ENCODE measurements at places on chromosomes 3 and 15.

DNA sequence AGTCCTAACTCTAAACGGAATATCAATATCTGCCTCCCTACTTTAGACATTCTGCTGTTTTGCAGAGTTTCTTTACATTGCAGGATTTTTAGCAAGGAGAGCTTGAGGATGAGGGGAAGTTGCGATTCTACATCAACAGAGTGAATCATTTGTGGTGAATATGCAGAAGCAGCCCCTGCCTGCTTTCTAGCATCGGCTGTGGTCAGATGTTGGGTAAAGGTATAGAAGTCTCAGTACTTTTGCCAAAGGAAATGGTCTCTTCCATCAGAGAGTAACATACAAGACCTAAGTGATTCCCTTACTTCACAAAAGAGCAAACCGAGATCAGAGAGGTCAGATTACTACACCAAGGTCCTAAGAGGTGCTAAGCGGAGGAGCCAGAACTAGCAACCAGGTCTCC, 15.2 kb downstream of the ST3GAL6 start:
- DNase-seq = no peak

DNA sequence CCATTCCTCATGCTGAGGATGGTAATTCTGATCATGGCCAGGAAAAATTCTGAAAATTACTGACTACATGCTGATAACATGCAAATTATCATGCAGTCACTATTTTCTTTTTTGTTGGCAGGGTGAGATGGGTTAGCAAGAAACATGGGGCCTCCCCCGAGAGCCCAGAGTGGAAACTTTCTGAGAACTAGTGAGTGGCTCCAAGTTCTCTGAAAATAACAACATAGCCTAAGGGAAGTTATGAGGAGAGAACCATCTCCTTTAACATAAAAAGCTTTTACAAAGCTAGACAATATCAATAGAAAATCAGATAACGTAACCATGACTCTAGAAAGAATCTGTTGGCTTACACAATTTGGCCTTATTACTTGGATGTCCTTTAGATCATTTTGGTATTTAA, 254.2 kb downstream of the PLOD2 start:
- DNase-seq = no peak

DNA sequence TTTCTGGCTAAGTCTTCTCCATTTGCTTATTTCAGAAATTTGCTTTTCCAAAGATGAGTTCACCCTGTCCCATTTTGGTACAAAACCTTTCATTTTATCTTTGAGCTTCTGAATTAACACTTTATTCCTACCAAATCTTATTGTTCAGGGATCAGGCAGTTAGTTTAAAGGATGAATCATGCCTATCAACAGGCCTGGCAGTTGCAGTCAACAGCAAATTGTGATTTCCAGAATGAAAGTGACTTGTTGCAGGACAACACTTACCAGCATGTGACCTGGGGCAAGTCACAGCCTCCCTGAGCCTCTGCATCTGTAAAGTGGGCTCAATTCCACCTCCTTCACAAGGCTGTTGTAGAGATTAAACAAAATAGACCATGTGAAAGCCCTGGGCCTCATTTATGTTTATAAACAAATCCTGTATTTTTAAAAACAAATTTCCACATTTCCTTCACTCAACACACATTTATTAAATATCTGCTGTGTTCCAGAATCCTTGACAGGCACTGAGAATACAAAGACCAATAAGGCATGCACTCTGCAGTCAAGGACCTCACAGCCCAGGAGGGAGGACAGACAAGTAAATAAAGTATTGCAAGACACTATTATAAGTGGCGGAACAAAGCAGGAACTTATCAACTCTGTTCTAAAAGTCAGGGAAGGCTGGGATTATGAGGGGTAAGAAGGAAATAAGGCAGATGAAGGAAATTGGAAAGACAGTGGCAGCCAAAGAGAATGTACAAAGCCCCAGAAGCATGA, 359.1 kb upstream of the IL12A start:
- DNase-seq = no peak

- no peak for DNase-seq
Measured at GRCh38 chr3:59189526-59189925, 139.7 kb upstream of the CFAP20DC start.

DNA sequence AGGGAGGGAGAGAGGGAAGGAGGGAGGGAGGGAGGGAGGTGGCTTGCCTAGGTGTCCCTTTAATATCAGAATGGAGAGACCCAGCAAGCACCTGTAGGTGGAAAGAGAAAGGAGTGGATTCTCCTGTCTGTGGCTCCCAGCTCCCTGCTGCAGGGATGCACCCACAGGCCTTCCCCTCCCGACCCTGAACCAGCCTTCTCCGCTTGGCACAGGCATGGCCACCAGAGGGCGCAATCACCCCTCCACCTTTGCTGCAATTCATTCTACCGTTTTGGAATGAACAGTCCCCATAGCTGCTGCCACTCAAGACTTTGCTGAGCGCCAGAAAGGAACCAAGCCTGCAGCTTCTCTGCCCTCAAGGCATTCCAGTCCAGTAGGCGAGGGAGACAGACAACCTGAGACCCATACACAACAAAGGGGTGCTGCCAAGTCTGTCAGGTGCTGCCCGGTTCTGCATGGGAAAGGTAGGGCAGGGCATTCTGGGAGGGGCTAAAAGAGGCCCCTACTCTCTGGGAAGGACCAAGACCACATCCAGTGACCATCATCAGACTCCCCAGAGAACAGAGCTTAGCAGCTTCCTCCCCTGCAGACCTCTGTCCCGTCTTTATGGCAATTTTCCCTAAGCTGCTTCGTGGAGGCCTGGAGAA, 4.9 kb downstream of the TLR9 start:
- peak; percentile 84 for DNase-seq

- DNase-seq = no peak
Measured at GRCh38 chr3:123424999-123425712, 23.7 kb downstream of the ADCY5 start.

- no peak for DNase-seq
Measured at GRCh38 chr3:12904951-12905315, 63.6 kb upstream of the RPL32 start.

GRCh38 chr15:38129531-38130204, 123.0 kb upstream of the SPRED1 start:
- DNase-seq = no peak

DNA sequence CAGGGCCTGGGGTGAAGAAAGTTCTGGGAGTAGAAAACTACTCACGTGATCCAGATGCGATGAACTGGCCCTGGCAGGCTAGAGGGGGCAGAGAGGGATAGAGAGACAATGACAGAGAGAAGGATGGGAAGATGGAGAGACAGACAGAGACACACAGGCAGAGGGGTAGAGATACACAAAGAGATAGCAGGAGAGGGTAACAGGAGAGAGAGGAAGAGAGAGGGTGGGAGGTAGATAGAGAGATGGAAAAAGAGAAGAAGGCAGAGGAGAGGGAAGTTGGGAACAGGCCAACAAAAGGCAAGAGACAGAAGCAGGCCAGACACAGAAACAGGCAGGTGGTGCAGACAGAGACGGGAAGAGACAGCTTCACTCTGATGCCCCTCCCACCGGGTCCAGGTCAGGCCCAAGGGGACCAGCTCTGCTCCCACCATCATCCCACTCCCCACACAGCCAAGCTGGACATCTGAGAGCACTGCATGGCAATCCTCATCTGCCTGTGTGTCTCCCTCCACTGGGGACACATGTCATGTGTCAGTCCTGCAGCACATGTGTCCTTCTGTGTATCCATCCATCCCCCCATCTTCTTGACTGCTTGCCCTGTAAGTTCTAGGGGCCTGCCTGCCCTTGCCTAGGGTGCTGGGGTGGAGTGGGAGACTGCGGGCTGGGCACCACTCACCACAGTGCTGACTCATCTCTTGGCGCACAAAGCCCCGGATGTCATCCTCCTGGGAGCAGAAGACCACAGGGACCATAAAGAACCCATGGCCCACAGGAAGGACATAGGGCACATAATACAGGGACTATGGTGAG, 2.2 kb upstream of the UCN2 start:
- DNase-seq = no peak

GRCh38 chr15:68700455-68701123, 120.1 kb downstream of the ANP32A start:
- no peak for DNase-seq

GRCh38 chr15:33801954-33802353, 166.3 kb upstream of the CHRM5 start:
- no peak for DNase-seq

- DNase-seq = no peak
Measured at GRCh38 chr15:98844261-98844660, 163.3 kb downstream of the PGPEP1L start.

DNA sequence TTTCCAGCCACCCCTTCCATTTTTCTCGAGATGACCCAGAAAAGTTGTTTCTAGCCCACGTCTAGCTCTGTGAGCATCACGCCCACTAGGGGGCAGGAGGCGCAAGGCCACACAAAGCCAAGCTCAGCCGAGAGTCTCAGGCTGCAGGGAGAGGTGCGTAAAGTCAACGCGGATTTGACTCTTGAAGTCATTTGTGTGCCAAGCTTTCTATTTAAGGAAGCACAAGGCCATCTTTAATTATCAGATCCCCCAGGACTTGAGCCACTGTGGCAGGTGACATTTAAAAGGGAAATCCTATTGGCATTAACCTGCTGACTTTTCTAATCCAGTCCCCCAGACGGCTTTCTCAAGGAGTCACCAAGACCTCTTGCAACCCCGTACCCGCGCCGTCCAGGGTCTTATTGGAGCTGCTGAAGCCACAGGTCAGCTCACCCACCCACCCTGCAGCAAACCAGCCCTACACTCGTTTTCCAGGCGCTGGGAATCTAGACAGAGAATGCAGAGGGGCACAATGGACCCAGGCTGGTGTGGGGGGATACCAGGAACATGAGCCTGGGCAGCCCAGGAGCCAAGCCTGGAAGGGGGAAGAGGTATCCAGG, 62.1 kb downstream of the CAPN7 start:
- DNase-seq = peak; percentile 62

GRCh38 chr3:17874636-17875035, 132.2 kb upstream of the TBC1D5 start:
- DNase-seq = no peak

DNA sequence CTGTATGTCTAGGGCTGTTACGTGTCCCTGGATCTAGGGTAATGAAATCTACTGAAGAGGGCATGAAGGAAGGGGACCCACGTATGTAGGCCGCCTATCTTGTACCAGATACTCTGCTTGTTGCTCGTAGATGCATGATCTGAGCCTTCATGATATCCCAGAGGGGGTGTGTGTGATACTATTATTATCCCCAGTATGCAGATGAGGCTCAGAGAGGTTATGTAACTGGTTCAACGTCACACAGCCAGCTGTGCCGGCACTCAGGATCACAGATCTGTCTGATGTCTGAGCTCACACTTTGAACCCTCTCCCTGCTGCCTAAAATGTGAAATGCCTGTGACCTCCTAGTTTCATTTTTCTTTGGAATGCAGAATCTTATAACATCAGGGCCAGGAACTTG, 36.2 kb upstream of the SEC13 start:
- DNase-seq = no peak

GRCh38 chr3:49030321-49030720, 1.1 kb upstream of the IMPDH2 start:
- DNase-seq = no peak

- no peak for DNase-seq
Measured at GRCh38 chr3:42814914-42815507, 5.8 kb downstream of the ACKR2 start.

DNA sequence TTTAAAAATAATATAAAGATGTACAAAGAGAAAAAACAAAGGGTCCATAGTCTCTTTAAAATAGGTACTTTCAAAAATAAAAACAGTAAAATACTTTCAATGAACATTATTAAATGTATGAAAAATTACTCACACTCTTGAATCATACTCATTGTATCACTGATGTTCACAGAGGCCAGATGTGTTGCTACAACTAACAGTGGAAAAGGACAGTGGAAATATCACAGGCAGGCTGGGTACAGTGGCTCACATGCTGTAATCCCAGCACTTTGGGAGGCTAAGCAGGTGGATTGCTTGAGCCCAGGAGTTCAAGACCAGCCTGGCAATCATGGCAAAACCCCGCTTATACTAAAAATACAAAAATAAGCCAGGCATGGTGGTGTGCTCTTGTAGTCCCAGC, 26.8 kb downstream of the NPHP3 start:
- DNase-seq = no peak

All from stimulated activated CD8-positive, alpha-beta memory T cell treated with anti-CD3 and anti-CD28 coated beads, Interleukin-4, amount 100 ng/mL, for 1 hour (primary cell).